ENCODE measurements at places on chromosomes 5 and 9.

- DNase-seq = no peak
Observed at GRCh38 chr5:150600616-150601490, 39.6 kb upstream of the SYNPO start.

DNA sequence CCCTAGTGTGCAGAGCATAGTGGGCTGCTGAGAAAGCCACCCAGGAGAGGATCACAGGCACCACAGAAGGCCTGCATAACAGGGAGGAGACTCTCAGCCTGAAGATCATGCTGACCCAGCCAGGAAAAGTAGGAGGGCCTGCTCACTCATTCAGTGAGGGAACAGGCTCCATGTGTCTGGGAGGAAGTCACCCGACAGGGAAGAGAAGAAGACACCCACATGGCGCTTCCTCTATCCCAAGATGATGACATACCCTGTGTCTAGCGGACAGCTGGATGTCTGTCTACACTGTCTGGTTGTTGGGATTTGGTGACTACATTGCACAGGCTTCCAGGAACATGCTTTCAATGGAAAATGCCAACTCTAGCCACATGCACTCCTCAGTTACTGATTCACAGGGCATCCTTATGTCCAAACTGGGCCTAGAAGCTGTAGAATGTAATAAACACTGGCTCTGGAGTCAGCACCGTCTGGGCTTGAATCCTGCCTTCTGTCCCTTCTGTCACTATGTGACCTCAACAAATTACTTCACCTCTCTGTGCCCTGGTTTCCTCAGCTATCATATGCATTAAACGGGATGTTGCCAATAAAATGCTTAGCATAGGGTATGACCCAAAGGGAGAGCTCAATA is 47.6 kb downstream of the KLHL3 start:
- DNase-seq = no peak

DNA sequence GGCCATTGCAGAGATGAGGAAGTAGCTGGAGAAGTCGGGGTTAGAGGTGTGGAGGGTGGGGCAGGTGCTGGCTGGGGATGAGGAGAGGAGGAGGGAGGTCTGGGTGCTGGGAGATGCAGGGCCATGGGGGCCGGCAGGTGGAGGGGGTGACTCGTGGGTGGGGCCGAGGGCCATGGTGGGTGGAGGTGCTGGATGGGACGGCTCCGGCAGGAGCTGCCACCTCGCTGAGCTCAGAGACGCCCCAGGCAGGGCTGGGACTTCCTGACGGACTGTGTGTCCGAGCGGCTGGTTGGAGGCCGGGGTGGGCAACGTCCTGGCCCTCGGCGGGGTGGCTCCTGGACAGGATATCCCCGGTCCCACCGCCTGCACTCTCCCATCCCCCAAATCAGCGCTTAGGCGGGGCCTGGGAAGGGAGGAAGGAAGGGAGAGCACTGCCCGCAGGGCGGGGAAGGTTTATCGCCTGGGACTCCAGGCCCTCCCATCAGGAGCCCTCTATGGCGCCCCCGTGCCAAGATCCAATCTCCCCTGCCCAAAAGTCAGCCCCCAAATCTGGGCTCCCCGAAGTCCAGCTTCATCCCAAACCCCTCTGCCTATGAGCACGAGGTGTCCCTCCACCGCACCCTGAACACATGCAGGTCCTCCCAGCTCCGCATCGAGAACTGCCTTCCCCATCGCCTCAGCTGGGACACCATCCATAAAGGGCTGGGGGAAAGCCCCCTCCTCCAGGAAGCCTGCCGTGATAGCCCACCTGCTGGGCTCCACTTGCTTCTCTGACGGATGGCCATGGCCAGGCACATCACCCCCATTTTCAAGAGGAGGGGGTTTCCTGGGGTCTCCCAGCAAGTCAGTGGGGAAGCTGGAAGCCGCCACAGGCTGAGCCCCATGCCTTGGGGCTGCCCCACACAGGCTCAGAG is 58.3 kb upstream of the NOTCH1 start:
- no peak for DNase-seq

DNA sequence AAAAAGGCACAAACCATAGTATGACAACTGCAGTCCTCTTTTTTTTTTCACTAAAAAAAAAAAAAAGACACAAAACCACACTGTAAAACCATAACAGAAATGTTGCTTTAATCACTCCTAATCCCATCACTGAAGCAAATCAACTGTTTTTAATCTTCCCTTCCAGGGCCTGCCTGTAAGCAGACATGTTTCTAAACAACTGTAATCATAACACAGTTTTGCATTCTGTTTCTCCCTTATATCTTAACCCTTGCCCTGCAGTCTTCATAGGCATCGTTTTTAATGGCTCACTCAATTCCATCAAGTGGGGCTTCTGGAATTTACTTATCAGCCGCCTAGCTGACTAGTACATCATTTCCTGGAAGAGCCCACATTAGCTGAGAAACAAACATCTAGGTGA is 111.0 kb upstream of the SLC25A48 start:
- DNase-seq = no peak

- no peak for DNase-seq
Observed at GRCh38 chr5:43973318-43973717, 370.3 kb downstream of the NNT start.

DNA sequence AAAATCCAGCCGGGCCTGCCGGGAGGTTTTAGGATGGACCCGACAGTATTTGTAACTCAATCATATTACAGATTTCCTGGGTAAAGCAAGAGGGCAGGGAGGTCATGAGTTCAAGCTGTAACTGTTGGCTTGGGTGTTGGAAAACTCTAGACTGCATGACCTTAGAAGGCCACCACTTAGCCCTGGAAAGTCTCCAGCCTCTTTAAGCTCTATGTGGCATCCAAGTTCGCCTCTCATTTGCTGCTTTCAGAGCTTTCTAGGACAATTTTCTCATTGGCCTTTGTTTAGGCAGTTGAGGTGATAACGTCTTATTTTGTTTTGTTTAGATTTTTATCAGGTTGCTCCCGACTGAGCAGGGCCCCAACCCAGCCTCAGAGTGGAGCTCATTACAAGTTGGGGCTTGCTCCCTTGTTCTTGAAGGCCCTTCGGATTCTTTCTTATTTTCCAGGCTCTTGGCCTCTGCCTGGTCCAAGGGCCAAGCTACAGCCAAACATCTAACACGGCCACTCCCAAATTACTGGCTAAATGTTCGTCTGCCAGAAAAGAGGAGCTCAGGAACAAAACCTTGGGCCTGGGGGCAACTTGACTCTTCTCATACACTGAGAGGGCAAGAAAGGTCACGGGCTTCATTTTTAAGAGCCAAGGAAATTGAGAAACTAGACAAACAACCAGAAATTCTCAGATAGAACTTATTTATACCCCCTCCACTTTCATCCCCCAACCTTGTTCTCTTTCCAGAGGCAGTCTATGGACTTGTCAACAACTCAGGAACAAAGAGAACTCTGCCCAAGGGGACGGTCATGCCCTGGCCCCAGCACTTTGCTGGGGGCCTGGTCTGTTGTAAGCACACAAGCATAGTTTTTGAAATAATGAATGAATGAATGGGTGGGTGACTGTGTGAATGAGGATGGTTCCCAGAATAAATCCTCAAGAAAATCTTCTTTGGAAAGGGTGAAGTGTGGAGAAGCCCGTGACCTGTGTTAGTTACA is 526.9 kb downstream of the BNC2 start:
- no peak for DNase-seq
